ENCODE measurements at places on chromosomes 11 and 22. TPM values are rescaled to one million over a fixed set of nuclear protein-coding genes. Genes with fewer than 3 reads are reported as not detected.
A peak's percentile ranks its signal among the peaks of the same experiment; 100 is the strongest.

Gene GLB1L2
- total RNA-seq = 0.51 TPM

Gene COMMD9
- total RNA-seq = 63.5 TPM

Gene LYVE1
- total RNA-seq = 338 TPM

DNA sequence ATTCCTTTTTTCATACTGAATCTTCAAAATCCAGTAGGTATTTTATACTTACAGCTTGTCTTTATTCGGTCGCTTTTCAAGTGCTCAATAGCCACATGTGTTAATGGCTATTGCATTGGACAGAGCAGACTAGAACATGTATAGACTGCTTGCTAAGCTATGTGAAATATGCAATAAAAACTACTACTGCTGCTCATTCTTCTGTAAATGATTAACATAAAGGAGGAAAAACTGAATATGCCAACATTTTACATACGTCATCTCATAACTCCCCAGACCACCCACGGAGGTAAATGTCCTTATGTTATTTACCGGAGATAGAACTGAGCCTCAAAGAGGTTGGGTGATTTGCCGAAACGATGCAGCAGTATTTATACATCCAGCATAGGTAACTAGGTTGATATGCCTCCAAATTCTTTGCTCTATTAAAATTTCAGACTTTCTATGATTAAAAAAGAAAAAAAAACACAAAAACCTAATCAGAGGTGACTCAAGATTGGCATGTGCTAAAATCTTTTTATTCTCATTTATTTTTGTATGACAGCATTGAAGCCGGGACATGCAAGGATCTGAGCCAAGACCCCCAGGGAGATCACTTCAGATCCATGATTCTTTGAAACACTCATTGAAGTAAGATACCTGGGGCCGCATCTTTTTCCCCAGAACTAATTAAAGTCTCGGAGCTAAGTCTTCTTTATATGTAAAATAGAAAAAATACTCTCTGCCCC is 78.5 kb upstream of the OR5AK2 start:
- no peak for DNase-seq
- no peak overlapping the region for H3K4me3 ChIP-seq
- no peaks in the 10 kb centered on the region for H3K36me3 ChIP-seq
- no peaks in the 10 kb centered on the region for H3K27me3 ChIP-seq
- H3K27ac ChIP-seq = no peak overlapping the region

- H3K4me3 ChIP-seq = no peak overlapping the region
- DNase-seq = no peak
- no peak overlapping the region for H3K27ac ChIP-seq
- H3K4me1 ChIP-seq = peaks cover 35% of the 10 kb centered on the region
These were observed 1.6 kb upstream of the DDX10 start for GRCh38 chr11:108663154-108663877.

GRCh38 chr11:33779849-33780528 is 5.7 kb upstream of the FBXO3 start:
- no peak overlapping the region for H3K27ac ChIP-seq
- DNase-seq = no peak
- no peaks in the 10 kb centered on the region for H3K27me3 ChIP-seq
- H3K36me3 ChIP-seq = no peaks in the 10 kb centered on the region
- no peak overlapping the region for H3K4me3 ChIP-seq

GRCh38 chr11:62088331-62088933 is 35.4 kb upstream of the INCENP start:
- no peaks in the 10 kb centered on the region for H3K4me1 ChIP-seq
- no peaks in the 10 kb centered on the region for H3K36me3 ChIP-seq
- H3K4me3 ChIP-seq = no peak overlapping the region
- H3K27ac ChIP-seq = no peak overlapping the region
- DNase-seq = no peak

- H3K4me1 ChIP-seq = no peaks in the 10 kb centered on the region
- no peaks in the 10 kb centered on the region for H3K27me3 ChIP-seq
- no peak overlapping the region for H3K27ac ChIP-seq
- DNase-seq = no peak
- H3K4me3 ChIP-seq = no peak overlapping the region
These were observed 106.2 kb upstream of the CHORDC1 start for GRCh38 chr11:90329043-90329442.

DNA sequence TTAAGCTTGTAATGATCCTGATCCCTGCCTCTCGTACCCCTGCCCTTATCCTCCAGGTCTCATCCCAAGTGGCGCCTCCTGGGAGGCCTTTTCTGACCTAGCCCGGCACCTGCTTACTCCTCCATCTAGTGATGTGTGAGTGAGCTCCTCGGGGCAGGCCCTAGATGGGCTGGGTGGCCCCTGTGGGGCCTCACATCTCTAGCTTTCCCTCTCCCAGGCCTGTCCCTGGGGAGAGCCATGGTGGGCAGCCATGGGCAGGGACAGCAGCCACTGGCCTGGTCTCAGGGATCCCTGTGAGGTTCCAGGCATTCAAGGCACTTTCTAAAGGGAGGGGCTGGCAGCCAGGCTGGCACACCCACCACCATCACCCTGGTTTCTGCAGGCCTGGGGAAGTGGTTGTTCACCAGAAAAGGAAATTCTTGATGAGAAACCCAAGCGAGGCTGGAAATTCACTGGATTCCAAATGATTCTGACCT is 27.9 kb downstream of the GNAZ start:
- H3K4me3 ChIP-seq = no peak overlapping the region
- no peaks in the 10 kb centered on the region for H3K27me3 ChIP-seq
- H3K4me1 ChIP-seq = peaks cover 12% of the 10 kb centered on the region
- no peak for DNase-seq
- H3K27ac ChIP-seq = peak overlapping the region; percentile 35
- no peaks in the 10 kb centered on the region for H3K36me3 ChIP-seq

DNA sequence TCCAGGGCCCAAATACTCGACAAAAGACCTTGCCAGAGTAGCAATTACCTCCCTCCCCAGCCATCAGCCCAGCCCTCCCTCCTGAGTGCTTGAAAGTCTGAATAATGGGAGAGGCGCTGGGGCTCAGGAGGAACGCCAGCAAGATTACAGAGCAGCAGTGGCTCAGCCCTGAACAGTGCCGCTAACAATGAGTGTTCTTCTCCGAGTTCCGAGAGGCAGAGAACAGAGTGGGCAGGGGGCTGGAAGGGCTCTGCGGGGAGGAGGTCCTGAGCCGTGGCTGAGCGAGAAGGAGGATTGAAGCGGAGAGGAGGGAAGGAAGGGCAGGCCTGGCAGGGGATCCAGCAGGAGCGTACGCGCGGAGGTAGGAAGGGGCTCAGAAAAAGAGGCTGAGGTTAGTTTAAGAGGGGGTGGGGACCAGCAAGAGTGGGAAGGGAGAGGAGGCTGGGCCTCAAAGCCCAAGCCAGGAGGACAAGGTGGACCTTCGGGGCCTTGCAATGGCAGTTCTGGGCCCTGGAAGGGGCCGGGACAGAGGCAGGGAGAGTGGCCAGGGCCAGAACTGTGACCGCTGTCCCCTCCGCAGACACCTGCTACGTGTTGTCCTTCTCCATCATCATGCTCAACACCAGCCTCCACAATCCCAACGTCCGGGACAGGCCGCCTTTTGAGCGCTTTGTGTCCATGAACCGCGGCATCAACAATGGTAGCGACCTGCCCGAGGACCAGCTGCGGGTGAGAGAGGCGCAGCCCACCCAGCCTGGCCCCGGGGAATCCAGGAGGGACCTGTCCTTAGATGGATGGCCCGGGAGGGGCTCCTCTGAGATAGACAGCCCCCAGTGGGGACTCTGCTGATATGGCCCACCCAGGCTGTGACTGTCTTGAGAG is 20.6 kb downstream of the CYTH4 start:
- H3K27me3 ChIP-seq = no peaks in the 10 kb centered on the region
- DNase-seq = no peak
- H3K27ac ChIP-seq = peak overlapping the region; percentile 90
- H3K36me3 ChIP-seq = peaks cover 92% of the 10 kb centered on the region

Measured in spleen (tissue), 13 donors.